Placental epithelial cell (primary cell): ENCODE measurements at places on chromosomes 6 and 20. TPM values are rescaled to one million over a fixed set of nuclear protein-coding genes. Genes with fewer than 3 reads are reported as not detected.

The CLIC5 gene
- 1.2 and 1.5 TPM in 2 replicates for total RNA-seq

The SMIM13 gene
- total RNA-seq, result 8.6 and 8.9 TPM in 2 replicates

The KHDRBS2 gene
- not detected in 2 replicates for total RNA-seq

The SAPCD1 gene
- 0.79 TPM in 1 of 2 replicates, not detected in the other for total RNA-seq

The ALDH8A1 gene
- 0.11 and 1.6 TPM in 2 replicates for total RNA-seq

The UST gene
- total RNA-seq, result 0.87 and 2.4 TPM in 2 replicates

The PRL gene
- not detected in 2 replicates for total RNA-seq

The TFAP2A gene
- 19.2 and 24.3 TPM in 2 replicates for total RNA-seq

The ADTRP gene
- 2.0 and 3.3 TPM in 2 replicates for total RNA-seq

The ZFP57 gene
- total RNA-seq, result 1.6 TPM in 2 replicates

The ZNF133 gene
- total RNA-seq, result 14.9 and 21.6 TPM in 2 replicates

The SIRPG gene
- total RNA-seq, result not detected in 2 replicates

The STX16 gene
- 17.4 and 41.6 TPM in 2 replicates for total RNA-seq

The LRRC1 gene
- 38.1 and 61.7 TPM in 2 replicates for total RNA-seq

The CLPSL2 gene
- not detected in 2 replicates for total RNA-seq

The SLC22A3 gene
- total RNA-seq, result 2.7 and 15.7 TPM in 2 replicates

The SPTLC3 gene
- 18.5 and 30.6 TPM in 2 replicates for total RNA-seq

The DEFB124 gene
- total RNA-seq, result not detected in 2 replicates

The CABLES2 gene
- 2.4 and 3.1 TPM in 2 replicates for total RNA-seq

The LIN28B gene
- total RNA-seq, result under 0.01 TPM in 2 replicates

The COL9A3 gene
- 3.1 and 7.0 TPM in 2 replicates for total RNA-seq

The PPP1R14C gene
- 4.7 and 14.5 TPM in 2 replicates for total RNA-seq

The TSPYL4 gene
- 10.2 and 27.7 TPM in 2 replicates for total RNA-seq

The TRIM10 gene
- not detected in 2 replicates for total RNA-seq

The GPR6 gene
- total RNA-seq, result not detected in 2 replicates

The PCNA gene
- 78.1 and 137 TPM in 2 replicates for total RNA-seq

The DEFB132 gene
- not detected in 2 replicates for total RNA-seq

The CALHM4 gene
- not detected in 2 replicates for total RNA-seq

The HLA-DRA gene
- not detected in 2 replicates for total RNA-seq

The COL9A1 gene
- total RNA-seq, result not detected in 2 replicates

The ZC2HC1B gene
- 0.33 TPM in 1 of 2 replicates, not detected in the other for total RNA-seq

The ULBP2 gene
- total RNA-seq, result 1.6 and 5.1 TPM in 2 replicates

The MUCL3 gene
- not detected in 2 replicates for total RNA-seq

The KIF6 gene
- total RNA-seq, result 0.11 and 0.39 TPM in 2 replicates

The CCNC gene
- 99.3 and 129 TPM in 2 replicates for total RNA-seq
